GM04503 (cell line): ENCODE measurements at places on chromosomes 5 and 9.

DNA sequence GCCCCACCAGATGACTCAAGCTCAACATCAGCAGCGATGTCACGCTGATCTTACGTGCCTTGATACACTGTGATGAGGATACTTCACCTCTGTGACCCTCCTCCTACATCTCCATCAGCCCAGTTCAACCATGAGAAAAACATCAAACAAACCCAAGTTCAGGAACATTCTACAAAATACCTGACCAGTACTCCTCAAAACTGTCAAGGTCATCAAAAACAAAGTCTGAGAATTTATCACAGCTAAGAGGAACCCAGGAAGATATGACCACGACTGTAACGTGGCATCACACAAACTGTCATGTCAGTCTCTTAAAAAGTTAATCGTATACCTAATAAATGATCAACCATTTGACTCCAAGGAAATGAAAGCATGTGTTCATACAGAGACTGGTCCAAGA, 90.8 kb downstream of the COL23A1 start:
- no peak for DNase-seq

GRCh38 chr5:59917121-59917520, 23.6 kb upstream of the PDE4D start:
- no peak for DNase-seq

DNA sequence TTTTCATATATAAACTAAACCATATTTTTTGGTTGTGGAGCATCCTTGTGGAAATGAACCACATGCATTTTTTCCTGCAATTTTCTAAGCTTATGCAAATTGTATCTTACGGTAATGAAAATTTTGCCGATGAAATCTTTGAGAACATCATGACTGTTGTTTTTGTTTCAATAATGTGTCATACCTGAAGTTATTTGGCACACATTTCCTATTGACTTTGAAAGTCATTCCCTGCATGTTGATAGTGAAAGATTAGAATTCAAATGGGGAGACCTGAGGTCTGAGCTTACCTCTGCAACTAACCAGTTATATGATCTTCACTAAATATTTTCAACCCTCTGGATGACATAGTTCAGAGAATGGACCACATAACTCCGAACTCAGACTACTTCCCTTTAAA, 88.5 kb downstream of the PRR16 start:
- DNase-seq = no peak

- DNase-seq = no peak
Observed at GRCh38 chr5:176438959-176439757, 9.0 kb upstream of the FAF2 start.

GRCh38 chr5:141560725-141561483, 57.9 kb downstream of the DIAPH1 start:
- peak; percentile 83 for DNase-seq

- peak; percentile 17 for DNase-seq
Observed at GRCh38 chr9:105510024-105510423, 47.9 kb upstream of the FKTN start.

DNA sequence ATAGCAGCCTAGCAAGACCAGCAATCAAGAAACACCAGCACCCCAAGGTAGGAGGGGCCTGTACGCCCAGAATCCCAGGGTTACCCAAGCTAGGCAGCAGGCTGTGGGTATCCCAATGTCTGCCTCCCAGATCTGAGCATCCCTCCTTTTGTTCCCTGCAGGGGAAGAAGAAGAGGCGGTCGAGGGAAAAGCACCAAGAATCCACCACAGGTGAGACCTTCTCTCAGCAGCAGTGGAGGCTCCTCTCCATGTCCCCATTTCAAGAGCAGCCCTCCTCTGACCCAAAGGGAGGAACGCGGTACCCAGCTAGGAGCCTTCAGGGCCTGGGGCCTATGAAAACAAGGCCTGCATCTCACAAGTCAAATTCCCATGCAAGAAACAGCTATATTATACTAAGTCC, 28.9 kb downstream of the TCF7 start:
- DNase-seq = no peak

GRCh38 chr9:97935276-97935675, 2.7 kb downstream of the HEMGN start:
- no peak for DNase-seq

DNA sequence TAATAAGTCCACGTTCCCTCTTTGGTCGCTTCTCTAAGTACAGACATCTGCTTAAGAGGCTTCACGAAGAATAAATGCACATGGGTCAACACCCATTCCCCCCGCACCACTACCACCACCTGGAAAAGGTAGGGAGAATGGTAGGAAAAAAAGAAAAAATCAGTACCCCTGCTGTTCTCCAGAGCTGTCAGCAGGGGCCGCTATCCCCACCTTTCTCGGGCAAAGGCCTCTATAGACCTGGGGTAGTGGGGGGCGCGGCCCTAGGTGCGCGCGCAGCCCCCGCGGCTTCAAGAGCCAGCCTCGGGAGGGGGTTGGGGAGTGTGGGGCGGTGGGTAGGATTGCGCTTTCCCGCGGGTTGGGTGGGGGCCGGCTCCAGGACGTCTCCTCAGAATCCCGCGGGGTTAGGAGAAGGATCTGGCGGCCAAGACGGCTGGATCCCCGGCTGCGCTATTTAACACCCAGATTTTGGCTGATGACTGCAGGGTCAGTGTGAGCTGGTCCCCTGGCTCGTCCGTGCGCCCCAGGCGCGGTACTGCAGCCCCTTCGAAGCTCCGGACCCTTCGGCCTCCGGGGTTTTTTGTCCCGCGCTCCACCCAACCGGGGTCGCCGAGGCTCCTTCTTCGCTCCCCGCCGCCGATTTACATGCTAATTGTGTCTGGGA, 1.6 kb upstream of the SEMA6A start:
- no peak for DNase-seq

GRCh38 chr9:92206488-92206887, 87.0 kb downstream of the IARS1 start:
- no peak for DNase-seq

- no peak for DNase-seq
Observed at GRCh38 chr5:158152136-158152535, 293.2 kb upstream of the CLINT1 start.

DNA sequence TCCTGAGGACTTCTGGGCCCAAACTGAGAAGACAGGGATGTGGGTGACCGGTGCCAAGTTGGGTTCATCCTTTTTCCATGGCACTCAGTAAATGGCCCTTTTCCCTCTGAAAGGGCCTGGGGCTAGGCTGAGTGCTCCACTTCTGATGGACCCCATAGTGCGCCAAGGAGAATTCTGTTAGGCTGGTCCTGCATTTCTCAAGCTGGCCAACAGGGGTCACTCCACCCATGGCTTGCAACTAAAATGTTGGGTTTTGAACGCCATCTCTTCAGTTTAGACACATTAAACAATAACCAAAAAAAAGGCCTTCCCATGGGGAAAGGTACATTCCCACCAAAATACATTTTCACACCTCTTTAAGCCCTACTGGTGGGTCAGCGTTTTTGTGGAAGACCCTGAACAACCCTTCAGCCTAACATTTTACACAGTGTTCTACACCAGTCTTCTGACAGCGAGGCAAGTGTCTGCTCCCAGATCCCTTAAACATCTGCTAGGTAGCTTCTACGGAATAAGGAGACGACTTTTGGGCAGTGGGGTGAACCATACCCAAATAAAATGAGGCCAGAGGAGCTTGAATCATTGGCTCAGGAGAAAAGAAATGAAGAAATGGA, 27.3 kb downstream of the CNTFR start:
- no peak for DNase-seq

GRCh38 chr5:167696558-167697314, 594.7 kb upstream of the WWC1 start:
- DNase-seq = no peak

DNA sequence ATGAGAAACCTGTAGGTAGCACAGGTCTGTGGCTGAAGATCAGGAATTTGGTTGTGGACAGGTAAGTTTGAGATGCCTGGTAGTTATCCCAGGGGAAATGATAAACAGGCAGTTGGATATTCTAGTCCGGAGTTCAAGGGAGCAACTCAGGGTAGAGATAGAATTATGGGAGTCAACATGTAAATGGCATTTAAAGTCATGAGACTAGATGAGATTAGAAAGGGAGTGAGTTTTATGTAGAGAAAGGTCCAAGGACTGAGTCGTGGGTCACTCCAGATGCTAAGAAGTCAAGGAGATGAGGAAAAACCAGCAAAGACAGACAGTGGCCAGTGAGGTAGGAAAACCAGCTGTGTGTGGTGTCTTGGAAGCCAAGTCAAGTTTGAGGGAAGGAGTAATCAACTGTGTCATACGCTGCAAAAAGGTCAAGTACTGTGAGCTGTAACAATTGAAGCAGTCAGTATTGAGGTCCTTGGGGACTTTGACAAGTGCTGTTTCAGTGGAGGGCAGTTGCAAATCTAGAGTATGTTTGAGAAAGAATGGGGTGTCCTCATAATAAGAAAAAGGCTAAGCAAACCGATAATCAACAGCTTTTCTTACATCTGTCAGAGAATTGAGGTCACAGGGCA, 18.2 kb downstream of the GNPDA1 start:
- no peak for DNase-seq

- no peak for DNase-seq
Observed at GRCh38 chr9:72734631-72735030, 213.2 kb downstream of the TMC1 start.

DNA sequence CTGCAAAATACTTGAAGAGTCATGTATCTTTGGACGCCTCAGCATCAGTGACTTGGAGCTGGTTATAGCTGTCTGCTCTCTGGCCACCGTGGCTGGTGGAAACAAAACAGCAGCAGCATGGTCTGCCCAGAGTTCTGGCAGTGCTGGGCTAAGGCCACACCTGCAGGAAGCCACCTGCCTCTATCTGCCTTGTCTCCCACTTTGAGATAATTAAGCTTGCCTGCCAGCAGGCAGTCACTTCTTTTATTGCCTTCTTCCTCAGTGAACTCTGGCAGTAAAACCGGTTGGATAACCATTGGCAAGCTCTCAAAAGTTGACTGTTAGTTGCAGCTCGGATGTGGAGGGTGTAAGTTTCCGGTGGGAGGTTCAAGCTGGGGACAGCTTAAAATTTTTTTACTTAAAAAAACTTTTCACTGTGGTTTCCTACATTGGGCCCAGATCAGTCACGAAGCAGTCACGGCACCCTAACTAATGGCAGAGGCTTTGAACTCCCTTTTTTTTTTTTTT, 4.9 kb downstream of the SMIM3 start:
- peak; percentile 96 for DNase-seq

DNA sequence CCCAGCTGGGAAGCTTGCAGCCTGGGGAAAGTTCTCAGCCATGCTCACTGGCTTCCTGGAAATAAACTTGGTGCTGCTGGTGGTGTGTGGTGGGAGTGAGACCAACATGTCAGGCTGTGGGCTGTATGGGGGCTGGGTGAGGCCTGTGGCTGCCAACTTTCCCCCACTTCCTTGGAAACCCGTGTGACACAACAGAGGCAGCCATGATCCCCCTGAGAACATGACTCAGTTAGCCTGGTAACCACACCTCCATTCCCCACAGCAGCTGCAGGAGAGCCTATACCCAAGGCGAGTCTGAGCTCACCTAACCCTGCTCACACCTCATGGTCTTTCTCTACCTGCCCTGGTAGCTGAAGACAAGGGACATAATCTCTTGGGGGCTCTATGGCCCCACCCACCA, 72.7 kb upstream of the RGMB start:
- no peak for DNase-seq

- DNase-seq = peak; percentile 98
Observed at GRCh38 chr5:72451741-72452505, 55.3 kb downstream of the ZNF366 start.

DNA sequence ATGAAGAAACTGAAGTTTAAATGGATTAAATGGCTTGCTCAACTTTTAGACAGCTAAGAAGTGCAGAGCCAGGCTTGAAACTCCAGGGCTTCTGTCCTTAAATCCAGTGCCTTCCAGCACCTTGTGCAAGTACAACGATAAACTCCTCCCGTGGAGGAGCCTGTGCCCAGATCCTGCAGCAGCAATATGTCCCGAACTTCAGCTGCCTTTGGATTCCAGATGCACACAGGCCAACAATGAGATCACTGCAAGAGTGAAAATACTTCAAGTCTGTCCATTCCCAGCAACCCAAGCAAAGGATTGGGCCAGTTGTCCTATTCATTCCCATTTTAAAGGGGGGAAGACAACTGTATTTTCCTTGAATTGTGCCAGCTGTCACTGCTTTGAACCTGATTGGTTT, 199.6 kb downstream of the CRB2 start:
- DNase-seq = no peak

DNA sequence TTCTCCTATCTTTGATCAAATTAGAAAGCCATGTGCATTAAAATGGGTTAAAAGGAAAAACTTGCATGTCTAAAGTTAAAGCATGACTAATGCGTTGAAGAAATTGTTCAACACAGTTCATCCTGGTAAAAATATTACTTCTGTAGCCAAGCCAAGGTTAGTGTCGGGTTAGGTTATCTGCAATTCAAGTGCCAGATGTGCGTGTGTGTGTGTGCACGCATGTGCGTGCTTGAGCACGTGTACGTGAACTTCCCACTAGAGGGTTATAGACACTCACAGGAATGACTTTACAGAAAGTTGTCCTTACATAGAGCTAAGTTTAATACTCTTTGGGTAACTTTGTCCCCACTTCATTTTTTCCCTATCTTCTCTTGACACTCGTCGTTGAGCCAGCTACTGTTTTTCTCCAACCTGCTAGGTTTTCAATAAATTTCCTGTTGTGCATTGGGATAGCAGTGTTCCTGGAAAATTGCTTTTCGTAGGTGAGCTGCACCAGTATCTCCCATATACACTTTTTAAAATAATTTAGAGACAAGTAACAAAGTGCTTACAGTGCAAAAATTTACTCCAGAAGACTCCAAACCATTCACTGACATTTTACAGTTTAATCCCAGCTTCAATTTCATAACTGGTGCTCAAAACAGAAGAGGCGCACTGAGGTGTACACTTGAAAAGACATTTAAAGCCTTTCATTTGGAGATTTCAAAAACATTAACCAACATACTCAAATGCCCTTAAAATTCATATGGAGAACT, 353.8 kb downstream of the NFIB start:
- no peak for DNase-seq

GRCh38 chr5:73917891-73918290, 291.9 kb downstream of the ARHGEF28 start:
- no peak for DNase-seq

DNA sequence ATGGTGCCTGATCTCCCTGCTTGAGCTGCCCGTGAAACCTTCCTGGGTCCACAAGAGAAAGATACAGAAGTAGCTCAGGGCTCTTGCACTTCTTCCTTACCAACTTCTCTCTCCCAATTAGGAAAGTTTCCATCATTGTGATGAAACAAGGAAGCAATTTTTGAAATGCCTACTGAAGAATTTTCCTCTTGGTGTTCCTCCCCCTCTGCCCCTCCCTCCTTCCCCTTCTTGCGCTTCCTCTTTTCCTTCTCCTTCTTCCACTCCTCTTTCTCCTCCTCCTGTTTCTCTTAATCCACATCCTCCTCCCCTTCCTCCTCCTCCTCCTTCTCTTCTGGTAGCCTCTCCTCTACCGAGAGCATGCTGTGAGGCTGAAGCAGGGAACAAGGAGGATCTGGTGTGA, 36.3 kb upstream of the OTULINL start:
- no peak for DNase-seq

DNA sequence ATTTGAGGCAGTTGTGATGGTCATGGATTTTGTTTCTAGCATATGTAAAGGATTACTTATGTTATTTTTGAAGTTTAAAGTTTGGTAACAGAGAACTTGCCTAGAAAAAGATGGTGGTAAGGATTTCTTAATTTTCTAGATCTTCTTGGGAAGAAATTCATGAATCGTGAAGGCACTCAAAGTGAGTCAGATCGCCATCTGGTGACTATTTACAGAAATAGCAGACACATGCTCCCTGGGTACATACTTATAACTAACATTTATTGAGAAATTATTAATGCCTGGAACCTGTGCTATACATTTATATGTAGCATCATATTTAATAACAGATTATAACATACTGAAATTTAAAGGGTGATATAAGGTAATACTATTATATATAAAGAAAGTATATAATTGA, 299.7 kb downstream of the IZUMO3 start:
- no peak for DNase-seq

GRCh38 chr5:75364571-75365280, 27.7 kb downstream of the HMGCR start:
- DNase-seq = no peak
